NCI-H1048 (cell line): ENCODE measurements at places on chromosomes 6 and 20.

GRCh38 chr6:63584125-63584514, 11.8 kb downstream of the LOC128125822 start:
- DNase-seq: no peak

- no peak for DNase-seq
These were observed 41.5 kb downstream of the PLCB4 start for GRCh38 chr20:9110365-9110764.

DNA sequence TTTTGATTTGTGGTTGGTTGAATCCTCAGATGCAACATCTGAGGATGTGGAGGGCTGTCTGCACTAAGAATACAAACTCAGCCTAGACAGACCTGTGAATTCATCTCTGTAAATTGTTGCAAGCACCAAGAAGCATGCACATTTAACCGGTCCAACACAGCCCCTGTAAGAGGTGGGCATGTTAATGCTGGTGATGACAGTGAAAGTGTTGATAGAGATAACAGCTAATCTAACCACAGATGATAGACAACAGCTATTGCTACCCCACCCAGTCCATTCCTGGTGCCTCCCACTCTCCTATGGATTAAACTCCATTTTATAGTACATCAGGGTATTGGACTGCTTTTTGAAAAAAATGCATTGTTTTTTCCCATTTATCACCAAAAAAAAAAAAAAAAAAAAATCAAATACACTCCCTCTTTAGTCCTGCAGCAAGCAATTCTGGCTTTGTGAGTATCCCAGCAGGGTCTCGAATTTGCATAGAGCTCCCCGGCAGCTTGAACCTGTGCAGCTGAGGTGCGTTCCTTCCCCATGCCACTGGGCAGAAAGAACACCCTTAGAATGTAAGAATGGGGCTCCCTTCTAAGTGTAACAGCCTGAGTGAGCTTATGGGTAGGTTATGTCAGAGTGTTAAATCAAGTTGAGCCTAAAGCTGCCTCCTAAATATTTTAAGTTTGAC, 270.9 kb upstream of the JARID2 start:
- no peak for DNase-seq

DNA sequence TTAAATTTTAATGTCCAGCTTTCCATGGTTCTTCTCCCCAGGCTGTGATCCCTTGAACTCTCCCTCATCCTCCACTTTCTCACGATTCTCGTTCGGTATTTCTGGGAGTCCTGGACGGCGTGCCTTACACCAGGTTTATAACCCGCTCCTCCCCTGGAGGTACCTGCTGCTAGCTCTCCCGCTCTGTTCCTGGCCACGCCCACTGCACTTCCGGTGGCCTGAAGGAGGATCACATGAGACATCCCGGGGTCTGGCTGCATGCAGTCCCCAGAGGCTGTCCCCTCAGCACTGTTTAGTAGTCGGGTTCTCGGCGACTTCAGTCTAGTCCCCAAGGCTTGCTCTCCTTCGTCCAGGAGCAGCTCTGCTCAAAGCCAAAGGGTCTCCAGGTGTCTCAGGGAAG, 28.4 kb upstream of the GCLC start:
- no peak for DNase-seq
